ENCODE measurements at places on chromosomes 5 and 9.
A peak's percentile ranks its signal among the peaks of the same experiment; 100 is the strongest.

DNA sequence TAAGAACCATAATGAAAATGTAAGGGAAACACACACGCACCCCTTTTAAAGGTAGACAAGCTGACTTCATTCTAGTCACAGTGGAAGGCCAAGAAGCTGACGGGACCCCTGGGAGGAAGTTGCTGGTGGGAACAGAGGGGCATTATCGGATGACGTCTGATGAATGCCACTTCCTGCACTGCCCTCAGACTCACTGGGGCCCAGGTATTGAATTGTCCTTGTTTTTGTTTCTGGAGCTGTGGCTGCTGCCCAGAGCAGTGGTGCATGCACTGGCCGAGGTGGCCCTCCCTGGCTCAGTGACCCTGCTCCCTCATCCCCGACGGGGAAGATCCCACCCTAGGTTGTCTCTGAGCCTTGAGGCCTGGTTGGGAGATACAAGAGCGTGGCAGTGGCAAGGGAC is 15.3 kb upstream of the RPL26L1 start:
- DNase-seq = no peak

- no peak for DNase-seq
These were observed 923 bp upstream of the ZBTB5 start for GRCh38 chr9:37466037-37466709.

- peak; percentile 21 for DNase-seq
These were observed 961 bp downstream of the DPP7 start for GRCh38 chr9:137113385-137114159.

GRCh38 chr9:130018265-130018664 is 24.7 kb downstream of the FNBP1 start:
- no peak for DNase-seq

- DNase-seq = no peak
These were observed 40.4 kb downstream of the BASP1 start for GRCh38 chr5:17257705-17258273.

GRCh38 chr9:94865582-94866452 is 139.3 kb downstream of the AOPEP start:
- no peak for DNase-seq

- no peak for DNase-seq
These were observed 441.2 kb upstream of the ZNF462 start for GRCh38 chr9:106421772-106422171.

DNA sequence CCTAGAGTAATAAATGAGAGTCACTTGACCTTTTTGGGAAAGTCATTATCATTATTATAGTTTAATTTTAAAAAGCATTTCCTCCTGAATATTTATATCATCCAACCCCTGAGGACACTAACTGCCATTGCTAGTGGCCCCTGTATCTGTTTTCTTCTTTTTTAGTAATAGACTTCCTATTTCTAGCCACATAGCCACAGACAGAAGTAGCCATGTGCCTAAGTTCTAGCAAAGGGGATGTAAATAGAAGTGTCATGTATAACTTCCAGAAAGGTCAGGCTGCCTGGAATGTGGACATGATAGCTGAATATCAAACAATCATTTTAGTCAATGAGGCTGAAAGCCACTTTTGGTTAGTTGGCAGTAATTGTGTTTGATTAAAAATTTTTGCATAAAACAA is 37.5 kb upstream of the IQGAP2 start:
- no peak for DNase-seq

DNA sequence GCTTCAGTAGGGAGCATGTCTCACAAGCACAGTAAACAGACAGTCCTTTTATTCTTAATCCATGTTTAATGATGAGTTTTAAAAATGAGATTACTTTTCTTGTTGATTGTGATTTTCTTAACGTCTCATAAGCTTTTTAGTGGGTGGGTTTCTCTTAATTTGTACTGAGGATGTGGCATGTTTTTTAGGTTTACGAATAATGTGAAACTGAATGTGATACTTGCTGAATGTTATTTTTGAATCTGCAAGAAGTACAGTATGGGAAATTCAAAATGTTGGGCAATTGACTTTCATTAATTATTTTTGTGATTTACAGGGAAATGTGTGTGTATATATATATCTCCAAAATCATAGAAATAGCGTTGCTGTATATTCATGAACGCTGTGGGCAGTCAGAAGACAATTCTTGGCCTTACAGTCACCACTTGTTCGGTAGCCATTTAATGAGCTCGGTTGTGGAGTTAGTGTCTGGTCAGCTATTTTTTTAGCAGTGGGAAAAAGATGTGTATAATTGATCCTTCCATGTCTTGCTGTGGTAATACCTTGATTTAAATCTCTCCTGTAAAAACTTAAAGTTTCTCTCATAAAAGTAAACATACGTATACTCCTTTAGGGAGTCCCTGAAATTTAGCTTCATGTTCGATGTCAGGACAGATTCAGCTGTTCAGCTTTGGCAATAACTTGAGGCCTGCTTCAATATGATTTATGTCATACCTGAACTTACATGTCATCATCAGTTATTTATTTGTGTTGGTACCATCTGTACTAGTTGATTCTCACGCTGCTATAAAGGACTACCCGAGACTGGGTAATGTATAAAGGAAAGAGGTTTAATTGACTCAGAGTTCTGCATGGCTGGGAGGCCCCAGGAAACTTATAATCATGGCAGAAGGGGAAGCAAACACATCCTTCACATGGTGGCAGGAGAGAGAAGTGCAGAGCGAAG is 15.0 kb downstream of the ICE1 start:
- DNase-seq = no peak

GRCh38 chr9:22682536-22682935 is 235.9 kb downstream of the DMRTA1 start:
- no peak for DNase-seq

DNA sequence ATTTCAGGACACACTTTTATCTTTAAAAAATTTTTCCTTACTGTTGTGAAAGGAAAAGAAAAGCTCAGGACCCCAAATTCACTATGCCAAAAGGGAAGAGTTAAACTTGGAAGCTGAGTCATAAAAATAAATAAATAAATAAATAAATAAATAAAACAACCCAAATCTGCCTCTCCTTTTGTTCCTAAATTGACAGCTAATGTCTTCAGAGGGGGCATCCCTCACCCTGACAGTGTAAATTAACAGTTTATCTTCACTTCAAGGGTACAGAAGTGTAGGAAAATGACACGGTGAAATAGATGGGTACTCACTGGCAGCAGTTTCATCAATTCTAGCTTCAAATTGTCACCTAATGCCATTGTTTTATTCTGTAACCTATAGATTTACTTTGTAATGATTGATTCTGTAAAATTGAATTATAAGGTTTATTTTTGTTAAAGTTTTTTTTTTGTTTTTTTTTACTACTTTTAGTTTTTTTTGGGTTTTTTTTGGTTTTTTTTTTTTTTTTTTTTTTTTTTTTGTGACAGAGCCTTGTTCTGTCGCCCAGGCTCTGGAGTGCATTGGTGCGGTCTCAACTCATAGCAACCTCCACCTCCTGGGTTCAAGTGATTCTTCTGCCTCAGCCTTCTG is 18.5 kb upstream of the ANXA1 start:
- peak; percentile 21 for DNase-seq

DNA sequence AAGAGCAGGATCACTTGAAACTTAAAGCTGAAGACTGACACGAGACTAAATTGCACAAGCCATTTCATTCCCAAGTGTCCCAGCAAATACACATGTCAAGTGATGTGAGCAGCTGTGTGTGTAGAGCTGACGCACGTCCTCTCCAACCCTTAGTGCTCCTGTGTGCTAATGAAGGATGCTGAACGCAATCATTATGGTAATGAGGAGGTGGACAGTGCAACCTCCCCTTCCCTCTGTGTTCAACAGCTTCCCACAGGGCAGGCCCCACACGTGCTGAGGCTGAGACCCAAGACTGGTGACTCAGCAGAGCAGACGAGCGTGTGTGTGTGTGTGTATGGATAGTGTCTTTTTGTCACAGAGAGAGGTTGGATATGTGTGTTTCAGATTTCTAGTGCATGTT is 702.1 kb downstream of the SEMA5A start:
- no peak for DNase-seq

- DNase-seq = no peak
These were observed 43.6 kb upstream of the DHFR start for GRCh38 chr5:80698369-80698768.

DNA sequence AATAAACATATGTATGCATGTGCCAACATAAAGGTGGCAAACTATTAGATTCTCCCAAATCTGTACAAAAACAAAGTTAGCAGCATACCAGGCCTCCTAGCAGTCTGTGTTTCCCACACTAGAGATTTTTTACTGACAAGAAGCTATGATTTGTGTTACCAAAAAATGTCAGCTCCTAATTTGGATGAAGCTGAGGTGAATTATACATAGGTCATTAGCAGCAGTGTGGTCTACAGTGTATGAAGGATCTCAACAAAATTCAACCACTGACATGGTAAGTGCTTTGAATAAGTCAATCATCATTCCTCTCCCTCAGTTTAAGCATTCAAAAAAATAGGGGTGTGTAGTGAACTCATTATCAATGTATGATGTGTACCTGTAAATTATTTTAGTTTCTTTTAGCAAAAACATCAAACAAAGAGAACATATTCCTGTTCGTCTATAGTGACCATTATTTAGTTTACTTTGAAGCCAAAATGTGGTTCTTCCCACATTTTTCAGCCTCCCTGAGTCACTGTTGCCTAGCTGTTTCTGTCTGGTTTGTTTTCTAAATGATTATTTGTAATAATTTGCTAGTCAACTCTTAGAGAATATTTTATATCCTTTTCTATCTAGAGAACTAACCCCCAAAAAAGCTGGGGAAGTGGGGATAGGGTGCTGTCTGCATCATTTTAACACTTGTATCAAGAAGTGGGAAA is 52.1 kb upstream of the RGMB start:
- no peak for DNase-seq

GRCh38 chr9:76987594-76988200 is 31.8 kb upstream of the FOXB2 start:
- no peak for DNase-seq

DNA sequence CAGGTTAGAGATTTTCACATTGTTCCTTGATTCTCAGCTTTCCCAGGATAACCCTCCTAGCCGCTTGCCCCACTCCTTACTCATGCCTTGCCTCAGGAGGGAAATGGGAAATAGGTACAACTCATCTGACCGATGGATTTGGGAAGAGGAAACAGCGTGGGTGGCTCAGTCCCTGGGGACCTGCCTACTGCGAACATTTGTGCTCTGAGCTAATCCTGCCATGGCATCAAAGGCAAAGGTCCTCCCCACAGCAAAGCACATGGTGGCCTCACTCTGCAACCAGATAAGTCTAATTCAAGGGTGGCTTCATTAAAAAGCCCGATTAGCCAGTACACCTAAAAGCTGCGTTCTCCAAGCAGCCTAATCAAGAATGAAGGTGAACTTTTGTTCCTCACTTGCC is 82.4 kb upstream of the ADRA1B start:
- no peak for DNase-seq

DNA sequence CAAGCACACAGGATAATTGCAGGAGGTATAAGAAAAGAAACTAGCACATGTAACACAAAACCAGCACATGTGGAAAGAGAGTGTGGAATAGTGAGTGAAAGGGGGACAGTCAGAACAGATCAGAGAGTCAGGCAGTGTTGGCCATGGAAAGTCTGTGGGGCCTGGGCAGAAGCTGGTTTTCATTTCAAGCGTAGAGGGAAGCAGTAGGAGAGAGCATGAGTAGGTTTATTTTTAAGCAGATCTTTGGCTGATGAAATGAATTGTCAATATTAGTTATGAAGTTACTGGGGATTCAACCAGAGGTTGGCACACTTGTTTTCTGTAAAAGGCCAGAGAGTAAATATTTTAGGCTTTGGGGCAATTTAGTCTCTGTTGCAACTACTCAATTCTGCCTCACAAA is 283.1 kb downstream of the SMARCA2 start:
- no peak for DNase-seq

- no peak for DNase-seq
These were observed 28.2 kb upstream of the CPLX2 start for GRCh38 chr5:175842951-175843793.

DNA sequence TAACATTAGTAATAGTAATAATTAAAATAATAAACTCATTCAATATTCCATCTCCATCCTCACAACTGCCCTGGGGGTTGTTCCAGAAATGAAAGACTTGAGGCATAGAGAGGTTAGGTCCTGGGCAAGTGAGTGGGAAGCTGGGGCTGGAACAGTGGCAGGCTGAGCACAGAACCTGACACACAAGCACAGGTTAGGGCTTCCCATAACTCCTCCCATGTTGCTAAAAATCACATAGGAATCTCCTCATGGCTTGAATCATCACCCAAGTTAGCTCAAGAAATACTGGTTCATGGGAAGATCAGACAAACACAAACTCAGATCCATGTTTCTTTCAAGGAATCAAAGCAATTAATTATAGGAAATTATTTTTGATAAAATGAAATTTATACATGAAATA is 487.7 kb downstream of the SEMA5A start:
- no peak for DNase-seq

DNA sequence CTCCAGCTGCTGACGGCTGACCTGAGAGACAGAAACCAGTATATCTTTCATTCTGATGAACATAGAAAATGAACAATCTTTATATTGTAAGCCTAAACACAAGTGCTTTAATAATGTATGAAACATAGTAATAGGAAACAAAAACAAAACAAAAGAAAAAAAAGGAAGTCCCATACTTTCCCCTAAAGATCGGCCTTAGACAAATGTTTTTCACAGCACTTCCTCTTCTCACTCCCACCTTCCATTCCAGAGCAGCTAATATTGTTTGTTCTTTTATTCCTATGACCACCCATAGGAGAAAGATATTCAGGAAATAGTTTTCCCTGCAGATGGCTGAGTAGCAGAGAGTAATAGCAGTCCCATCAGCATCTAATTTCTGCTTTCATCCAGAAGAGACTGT is 194.4 kb upstream of the SLC27A6 start:
- no peak for DNase-seq

DNA sequence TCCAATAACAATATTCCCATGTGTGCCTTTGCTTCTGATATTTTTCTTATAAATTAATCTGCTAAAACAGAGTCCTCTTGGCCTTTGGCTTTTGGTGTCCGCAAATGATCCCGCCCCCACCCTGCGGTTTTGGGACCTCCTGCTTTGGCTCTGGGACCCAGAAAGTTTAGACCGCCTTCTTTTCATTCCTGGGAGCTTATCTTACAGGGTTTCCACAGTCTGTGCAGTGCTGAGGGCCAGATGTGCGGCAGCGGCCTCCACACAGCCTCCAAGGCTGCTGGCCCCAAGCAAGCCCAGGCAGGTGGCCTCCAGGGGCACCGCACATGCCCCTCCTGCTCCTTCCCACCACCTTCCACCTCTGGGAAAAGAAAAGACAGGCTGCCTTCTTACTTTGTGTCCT is 191.5 kb downstream of the ERCC6L2 start:
- no peak for DNase-seq

- no peak for DNase-seq
These were observed 13.3 kb downstream of the UCK1 start for GRCh38 chr9:131517761-131518190.
